Uterus (tissue), 4 donors: ENCODE measurements at places on chromosomes 3 and 15. TPM values are rescaled to one million over a fixed set of nuclear protein-coding genes. Genes with fewer than 3 reads are reported as not detected.

CISH gene
- total RNA-seq = 5.6 TPM

GRCh38 chr15:63473749-63473998 is 30.7 kb upstream of the USP3 start:
- DNase-seq = no peak

GRCh38 chr3:58621086-58621830 is 44.1 kb upstream of the FAM107A start:
- DNase-seq = no peak

GRCh38 chr3:50272911-50273688 is 4.2 kb downstream of the SEMA3B start:
- peak; percentile 90 for DNase-seq

DNA sequence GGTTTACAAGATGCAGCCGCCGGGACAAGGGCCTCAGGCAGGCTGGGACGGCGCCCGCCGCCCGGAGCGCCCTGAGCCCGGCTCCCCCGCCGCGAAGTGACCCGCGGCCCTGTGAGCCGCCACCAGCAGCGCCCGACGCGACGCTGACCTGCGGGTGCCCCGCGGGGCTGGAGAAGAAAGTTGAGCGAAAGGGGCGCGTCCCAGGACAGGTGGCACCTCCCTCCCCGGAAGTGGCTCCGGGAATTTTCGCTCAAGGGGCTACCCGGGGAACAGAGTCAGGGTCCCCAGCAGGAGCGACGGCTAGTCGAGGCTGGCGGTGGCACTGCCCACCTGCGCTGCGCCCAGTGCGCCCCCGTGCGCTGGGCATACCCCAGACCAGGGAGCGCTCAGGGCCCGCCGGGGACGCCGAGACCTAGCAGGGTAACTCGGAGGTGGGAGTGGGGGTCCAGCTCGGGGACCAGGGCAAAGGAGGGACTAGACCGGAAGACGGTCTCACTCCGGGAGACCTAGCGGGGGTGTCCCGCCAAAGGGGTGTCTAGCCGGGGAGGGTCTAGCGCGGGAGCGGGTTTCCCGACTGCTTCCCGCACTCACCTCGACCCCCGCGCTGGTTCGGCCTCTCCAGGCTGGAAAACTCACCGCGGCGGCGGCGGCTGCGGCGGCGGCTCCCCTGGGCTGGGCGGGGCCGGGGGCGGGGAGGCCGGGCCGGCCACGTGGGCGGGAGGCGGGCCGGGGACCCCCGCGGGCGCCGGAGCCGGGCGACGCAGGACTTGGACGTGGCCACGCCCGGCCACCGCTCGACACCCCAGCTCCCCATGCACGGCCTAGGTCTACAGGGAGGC is 18.4 kb downstream of the SPATA12 start:
- DNase-seq = peak; percentile 51

GRCh38 chr3:56042326-56042951 is 425.8 kb downstream of the ERC2 start:
- DNase-seq = no peak

ZNF774 gene
- 0.51 TPM for total RNA-seq

DNA sequence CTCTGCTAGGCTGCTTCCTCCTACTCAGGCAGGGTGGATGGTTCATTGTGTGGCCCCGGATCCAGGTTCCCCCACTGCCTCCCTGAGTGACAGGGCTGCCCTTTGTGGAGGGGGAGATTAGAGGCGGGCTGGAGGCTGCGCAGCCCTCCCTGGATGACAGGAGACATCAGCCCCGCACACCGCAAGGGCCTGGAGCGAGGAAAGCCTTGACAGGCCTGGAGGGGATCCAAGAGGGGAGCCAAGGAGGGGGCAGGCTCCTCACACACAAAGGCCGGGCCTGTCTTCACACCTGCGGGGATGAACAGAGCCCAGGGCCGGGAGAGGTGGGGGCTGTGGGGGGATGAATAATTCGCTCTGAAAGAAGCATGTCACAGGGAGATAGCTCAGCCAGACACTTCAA is 72.9 kb downstream of the RPN1 start:
- DNase-seq = no peak

AADACL2 gene
- not detected for total RNA-seq

DNA sequence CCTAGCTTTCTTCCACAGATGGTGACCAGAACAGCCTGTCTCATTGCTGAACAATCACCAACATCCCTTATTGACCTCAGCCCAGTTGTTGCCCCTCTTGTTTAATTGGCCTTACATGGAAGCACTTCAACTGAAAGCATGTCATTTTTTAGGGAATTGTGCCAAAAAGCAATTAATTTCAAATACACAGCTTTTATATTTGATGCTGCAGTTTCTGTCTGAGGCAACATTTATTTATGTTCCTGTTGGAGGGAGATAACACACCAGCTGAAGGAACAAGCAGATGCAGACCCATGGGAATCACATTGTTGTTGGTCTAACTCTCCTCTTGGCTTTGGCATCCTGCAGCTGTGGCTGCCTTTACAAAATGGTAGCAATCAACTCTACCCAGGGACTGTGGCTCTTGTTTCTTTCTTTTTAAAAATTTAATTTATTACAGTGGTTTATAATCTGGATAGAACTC is 498.1 kb upstream of the RGMA start:
- DNase-seq = no peak

ZPLD1 gene
- total RNA-seq = not detected

EIF4E3 gene
- 14.9 TPM for total RNA-seq

CCDC191 gene
- total RNA-seq = 4.4 TPM

ERICH6 gene
- total RNA-seq = not detected

DNA sequence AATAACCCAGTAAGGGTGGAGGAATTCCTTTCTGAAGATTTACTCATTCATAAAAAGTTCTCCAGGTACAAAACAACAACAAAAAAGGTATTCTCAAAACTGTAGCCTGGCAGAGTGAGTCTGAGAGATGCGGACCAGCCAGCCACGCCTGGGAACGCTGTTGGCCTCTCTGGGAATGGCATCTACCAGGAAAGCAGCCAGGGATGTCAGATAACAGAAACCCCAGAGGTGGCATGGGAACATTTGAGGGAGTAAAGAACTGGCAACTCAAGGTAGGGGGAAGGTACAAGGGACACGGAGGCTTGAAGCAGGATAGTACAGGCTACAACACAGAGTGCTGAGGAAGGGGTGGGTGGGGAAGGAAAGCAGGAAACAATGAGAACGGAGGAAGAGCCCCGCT is 7.1 kb upstream of the AP3S2 start:
- no peak for DNase-seq

- DNase-seq = no peak
Observed at GRCh38 chr15:77026501-77027110, 31.7 kb downstream of the PSTPIP1 start.

GRCh38 chr3:147416931-147417330 is 7.8 kb downstream of the ZIC1 start:
- no peak for DNase-seq

- DNase-seq = no peak
Observed at GRCh38 chr3:173548261-173548660, 150.7 kb downstream of the NLGN1 start.

- DNase-seq = peak; percentile 82
Observed at GRCh38 chr3:172040078-172040980, 951 bp downstream of the FNDC3B start.

DNA sequence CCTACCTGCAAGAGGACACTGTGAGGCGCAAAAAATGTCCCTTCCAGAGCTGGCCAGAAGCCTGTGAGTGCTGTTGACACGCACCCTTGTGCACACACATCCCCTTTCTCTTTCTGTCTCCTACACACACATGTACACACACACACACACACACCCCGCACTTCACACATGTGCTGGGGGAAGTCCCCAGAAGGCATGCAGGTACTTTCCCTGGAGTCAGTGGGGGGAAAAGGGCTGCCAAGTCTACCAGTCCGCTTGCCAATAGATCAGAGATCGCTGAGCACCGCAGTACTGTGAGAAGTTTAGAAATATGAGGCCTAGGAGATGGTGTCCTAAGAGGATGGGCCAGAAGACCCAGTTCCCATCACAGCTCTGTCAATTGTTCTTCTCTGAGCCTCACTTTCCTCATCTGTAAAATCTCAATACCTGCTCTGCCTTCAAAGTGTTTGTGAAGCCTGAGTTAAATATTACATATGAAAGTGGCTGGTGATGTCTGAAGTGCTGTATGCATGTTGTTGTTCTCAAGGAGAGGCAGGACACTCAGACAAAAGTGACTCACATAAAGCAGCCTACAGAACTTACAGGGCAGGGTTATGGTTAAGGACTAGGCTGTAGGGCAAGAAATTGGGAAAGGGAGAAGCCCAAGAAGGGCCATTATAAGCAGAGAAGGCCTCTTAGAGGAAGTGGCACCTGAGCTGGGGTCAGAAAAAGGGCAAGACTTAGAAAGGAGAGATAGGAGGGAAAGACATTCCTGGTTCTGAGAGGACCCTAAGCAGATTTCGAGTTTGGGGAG is 6.8 kb downstream of the IL17RE start:
- DNase-seq = no peak

DNA sequence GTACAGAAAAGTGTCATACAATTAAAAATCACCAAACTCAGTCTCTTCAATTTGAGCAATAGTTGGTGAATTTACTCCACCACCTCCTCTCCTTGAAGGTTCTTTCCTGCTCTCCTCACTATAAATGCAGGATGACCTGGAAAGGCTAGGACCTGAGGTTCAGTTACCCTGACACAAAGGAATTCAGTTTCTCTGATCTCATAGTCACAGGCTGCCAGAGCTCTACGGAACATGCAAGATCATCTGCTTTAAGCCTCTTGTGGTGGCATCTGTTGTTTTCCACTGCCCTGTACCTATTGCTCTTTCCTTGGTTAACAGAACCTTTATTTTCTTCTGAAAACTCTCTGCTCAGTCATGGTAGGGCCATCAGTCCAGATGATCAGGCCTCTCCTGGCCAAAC is 4.9 kb upstream of the TP63 start:
- no peak for DNase-seq

GRCh38 chr15:70351941-70352774 is 254.4 kb upstream of the TLE3 start:
- no peak for DNase-seq

GRCh38 chr3:197329382-197329781 is 31.0 kb upstream of the DLG1 start:
- no peak for DNase-seq

ZNF660 gene
- 3.8 TPM for total RNA-seq

- DNase-seq = no peak
Observed at GRCh38 chr3:50173685-50174516, 17.5 kb upstream of the GNAT1 start.

NKIRAS1 gene
- total RNA-seq = 3.6 TPM

GRCh38 chr3:148711981-148712666 is 14.4 kb downstream of the AGTR1 start:
- DNase-seq = no peak

DNA sequence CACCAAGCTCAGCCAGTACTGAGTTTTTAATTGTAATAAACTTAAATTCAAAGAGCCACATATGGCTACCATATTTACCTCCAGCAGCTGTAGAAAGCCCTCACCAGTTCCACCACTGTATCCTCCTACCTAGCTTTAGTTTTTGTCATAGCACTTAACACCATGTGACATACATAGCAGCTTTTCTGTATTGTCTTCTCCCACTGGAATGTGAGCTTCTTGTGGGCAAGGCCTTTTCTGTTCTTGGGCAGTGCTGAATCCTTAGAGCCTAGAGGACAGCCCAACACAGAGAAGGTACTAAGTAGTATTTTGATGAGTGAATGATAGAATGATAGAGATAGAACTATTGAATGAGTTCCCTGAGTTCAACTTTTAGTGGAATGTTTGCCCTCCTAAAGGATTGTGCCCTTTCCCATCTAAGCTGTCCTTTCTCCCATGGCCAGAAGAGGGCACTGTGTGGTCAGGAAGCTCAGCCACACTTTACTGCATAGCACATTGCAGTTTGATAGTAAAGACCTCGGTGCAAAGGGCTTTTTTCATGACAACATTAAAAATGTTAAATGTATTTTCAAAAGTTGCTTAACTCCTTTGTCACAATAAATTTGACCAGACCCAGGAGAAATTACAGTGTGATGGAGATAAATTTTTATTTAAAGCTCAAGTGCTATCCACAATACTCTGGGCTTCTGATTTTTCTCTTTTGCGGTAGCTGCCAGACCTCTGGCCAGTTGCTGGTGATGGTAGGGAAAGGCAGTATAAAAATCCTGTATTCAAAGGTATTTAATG is 115.8 kb downstream of the GHSR start:
- peak; percentile 74 for DNase-seq

GRCh38 chr3:99895703-99896441 is 78.2 kb downstream of the CMSS1 start:
- no peak for DNase-seq

DNA sequence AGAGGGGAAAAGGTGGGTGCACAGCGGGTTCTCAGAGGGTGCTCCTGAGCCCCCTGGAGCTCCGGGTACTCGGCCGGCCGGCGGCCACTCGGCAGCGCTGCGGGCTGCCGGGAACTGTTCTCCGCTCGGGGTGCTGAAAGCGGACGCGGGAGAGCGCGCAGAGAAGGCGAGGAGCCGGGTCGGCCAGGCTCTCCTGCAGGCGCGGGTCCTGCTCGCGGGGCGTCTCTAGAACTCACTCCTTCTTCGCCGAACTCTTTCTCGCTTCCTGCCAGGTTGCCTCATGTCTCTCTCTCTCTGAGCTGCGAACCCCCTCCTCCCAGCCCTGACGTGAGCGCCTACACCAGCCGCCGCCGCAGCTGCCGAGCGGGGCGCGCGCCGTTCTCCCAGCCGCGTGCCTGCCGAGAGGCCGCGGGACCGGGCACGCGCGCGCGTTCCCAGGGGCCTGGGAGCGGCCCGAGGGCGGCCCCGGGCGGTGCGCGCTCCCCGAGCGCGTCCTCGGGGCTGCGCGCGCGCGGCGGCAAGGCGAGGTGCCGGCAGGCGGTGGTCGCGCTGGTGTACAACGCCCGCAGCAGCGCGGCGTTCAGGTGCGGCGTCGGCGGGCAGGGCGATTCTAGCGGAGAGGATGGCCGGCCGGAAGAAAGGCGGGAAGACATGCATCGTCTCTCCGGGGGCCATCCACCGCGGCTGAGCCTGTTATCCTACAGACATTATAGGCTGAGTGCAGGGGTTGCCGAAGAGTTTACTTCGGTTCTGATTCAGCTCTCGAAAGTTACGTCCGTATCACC is at the start of gene PEX5L:
Gene PEX5L, minus strand, starts transcription at position 267 of the 785 bp plus-strand sequence. CDS start 338 bp downstream, outside the sequence.
- DNase-seq = no peak

DNA sequence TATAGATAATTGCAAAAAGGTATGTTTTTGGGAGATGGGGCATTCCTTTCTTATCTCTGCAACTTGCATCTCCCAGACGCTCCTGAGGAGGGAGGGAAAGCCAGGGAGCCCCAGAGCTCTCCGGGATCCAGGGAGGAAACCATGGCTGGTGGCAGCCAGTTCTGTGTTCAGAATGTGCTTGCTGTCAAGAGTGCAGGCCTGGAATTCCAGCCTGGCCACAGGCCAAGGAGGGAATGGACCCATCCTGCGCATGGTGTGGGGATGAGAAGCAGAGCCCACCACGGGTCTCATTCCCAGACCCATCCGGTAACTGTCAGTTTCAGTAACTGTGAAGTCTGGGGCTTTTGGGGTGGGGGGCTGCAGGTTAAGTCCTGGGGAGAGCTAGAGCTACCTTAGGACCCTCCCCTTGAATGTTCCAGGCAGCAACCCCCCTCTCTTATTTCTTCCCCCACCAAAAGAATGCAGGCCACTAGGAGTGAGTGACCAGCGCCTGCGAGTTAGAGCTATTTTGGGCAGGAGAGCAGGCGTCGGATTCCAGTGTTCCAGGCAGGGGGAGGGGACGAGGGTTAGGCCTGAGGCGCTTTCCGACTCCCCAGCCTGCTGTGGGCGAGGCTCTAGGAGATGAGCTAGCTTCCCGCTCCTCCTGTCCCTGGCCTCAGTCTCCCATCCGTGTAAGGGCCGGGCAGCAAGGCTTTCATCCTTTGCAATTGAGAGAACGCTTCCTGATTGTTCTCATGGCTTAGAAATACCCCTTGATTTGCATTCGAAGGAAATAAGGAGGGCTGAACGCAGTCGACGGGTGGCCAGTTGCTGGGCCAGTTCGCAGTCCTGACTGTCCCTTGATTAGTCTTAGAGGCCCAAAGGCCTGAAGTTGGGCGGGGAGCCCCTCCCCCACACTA is 781 bp upstream of the DAG1 start:
- DNase-seq = peak; percentile 76

MEX3B gene
- total RNA-seq = 27.7 TPM
